ENCODE measurements at places on chromosomes 12 and 14.

GRCh38 chr12:53067993-53068770 lies 11.0 kb downstream of the SPRYD3 start:
- DNase-seq, result no peak

DNA sequence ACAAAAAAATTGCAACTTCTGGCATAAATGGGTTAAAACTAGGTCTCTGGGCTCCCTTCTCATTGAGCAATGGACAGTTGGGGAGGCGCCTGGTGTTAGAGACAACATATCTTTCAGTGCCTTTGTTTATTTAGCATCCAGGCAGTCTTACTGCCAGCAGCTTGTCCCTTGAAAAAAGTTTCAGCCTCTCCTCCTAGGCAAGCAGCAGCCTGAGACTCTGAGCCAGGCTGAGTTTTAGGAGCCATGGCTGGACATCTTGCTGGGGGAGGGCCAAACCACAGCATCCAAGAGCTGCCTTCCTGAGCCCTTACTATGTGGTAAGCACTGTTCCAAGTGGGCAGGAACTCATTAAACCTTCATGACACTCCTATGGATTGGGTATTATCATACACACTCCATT lies 10.1 kb upstream of the JDP2 start:
- no peak for DNase-seq

DNA sequence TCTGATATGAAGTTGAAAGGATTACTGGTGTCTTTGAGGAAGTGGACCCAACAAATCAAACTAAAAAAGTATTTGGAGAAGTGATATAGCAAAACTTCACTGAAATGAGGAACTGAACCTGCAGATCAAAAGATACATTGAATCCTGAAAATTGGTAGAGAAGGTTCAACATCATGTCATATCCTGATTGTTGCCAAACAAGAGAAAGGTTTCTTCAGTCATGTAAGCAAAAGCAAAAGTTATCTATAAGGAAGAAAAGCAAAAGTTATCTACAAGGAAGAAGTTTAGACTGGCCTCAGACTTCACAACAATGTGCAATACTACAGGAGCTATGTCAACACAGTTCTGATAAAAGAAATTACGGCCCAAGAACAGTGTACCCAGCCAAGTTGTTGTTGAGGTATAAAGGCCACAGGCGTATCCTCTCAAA lies 142.7 kb downstream of the RAD51B start:
- peak; percentile 75 for DNase-seq

- no peak for DNase-seq
Observed at GRCh38 chr12:68498736-68499135, 112.0 kb upstream of the RAP1B start.

DNA sequence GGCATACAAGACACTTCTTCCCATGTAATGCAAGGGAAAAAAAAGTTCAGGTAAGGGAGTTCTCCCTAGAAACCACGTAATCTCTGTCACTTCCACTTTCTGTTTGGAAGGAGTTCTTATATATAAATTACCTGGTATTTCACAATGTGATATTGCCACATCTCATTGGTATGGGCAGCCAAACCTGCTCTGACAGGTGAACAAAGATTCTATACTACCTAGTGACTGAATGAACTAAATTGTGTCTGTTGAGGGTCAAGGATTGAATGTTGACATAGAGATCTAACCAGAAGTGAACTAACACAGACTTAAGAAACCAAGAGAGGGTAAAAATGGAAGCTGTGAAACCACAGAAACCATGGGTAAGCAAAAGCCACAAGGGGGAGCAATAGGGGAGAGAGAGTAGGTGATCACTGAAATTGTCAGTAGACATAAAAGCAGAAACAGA lies 161.3 kb downstream of the RPL10L start:
- no peak for DNase-seq

DNA sequence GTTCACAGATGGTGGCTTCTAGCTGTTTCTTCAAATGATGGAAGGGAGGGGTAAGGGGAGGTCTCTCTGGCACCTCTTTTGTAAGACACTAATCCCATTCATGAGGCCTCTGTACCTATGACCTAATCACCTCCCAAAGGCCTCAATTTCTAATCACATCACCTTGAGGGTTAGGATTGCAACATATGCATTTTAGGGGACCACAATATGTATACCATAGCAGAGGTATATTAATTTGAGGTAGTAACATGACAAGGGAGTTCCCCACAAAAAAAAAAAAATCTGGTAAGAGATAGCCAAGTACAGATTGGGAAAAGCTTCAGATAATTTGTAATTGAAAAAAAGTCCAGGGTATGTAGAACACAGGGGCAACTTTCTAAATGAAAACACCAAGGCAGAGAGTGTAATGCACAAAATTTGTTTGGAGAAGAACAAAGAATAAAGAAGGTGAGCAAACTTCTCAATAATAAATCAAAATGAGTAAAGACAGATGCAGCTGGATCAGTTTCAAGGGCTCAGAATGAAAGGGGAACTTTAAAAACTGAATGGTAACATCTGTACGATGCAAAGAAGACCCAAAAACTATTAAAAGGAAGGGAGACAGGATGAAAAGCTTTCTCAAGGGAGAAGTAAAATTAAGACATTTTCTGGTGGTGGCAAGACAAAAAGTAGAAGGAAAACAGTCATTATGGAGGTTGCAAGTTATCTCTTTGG lies 125.5 kb upstream of the DCN start:
- no peak for DNase-seq

GRCh38 chr14:102947321-102948103 lies 25.0 kb downstream of the AMN start:
- no peak for DNase-seq

GRCh38 chr14:103867523-103867953 lies 20.2 kb upstream of the PPP1R13B start:
- DNase-seq, result no peak

DNA sequence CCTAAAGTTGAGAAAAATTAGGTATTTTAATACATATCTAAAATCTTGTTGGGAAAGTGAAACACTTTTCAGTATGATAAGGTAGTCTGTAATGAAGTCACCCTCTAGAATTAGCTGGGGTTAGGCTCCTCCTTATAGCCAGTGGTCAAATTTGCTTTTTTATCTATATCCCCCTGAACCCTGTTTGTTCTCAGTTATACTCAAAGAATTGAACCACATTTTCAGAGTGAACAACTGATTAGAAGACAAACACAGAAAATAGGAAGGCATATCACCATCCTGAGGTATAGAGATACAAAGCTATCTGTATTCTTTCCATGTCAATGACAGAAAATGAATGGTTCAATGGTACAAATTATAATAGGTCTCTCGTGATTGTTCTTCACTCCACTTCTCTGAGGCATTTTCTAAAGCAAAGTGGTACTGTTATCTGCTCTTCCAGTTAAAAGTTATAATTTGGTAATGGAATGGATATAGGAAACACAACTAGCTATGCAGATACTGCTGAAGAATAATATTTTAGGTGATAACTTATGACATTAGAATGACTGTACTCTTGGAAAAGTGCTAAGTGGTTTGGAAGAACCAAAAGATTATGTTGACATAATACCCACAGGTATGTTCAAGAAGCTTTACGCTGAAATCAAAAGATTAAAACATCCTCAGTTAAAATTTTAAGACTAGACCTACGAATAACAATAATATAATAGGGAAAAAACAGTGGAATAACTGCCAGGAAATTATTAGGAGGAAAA lies 27.6 kb downstream of the WASHC3 start:
- DNase-seq, result peak; percentile 23

- DNase-seq, result no peak
Observed at GRCh38 chr14:82403987-82404386, 870.3 kb upstream of the SEL1L start.

GRCh38 chr14:103354141-103354540 lies 20.1 kb downstream of the EIF5 start:
- no peak for DNase-seq

DNA sequence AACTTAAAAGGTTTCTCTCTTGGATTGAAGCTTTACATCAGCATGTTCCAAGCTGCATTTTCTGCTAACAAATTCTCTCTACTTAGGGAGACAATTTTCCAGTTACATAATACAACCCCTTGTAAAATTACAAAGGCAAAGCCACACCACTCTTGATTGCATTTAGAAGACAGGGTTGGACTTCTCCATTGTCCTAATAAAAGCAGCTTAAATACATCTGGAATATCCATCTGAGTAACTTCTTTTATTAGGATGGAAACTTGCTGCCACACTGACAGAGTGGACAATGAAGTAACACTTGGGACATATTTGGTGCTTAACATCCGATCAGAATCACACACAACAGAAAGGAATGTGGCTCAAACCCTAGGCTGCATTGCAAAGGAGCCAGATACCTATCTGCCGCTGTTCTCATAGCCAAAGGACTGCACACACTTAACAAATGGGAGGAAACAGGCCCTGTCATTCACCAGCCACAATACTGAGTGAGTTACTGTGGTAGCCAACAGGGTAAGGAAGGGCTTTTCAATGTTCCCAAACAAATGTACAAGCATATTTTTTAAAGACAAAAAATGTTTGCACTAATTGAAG lies 157.2 kb downstream of the PAX9 start:
- DNase-seq, result peak; percentile 25

DNA sequence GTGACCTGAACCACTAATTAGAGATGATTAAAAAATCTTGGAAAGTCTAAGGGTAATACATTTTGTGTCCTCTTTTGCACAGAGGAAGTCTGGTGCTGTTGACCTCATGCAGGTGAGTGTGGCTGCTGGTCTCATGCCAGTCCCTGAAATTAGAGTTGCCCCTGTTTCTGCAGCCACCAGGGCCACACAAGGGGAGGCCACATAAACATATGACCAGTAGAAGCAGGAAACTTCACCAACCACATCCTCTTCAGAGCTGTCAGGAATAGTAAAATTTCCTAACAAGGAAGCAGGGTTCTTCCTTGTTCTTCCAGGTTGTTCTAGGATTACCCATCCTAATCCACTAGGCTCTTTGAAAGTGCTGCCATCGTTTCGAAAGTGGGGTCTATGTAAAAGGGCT lies 28.3 kb downstream of the PSMA6 start:
- DNase-seq, result no peak

DNA sequence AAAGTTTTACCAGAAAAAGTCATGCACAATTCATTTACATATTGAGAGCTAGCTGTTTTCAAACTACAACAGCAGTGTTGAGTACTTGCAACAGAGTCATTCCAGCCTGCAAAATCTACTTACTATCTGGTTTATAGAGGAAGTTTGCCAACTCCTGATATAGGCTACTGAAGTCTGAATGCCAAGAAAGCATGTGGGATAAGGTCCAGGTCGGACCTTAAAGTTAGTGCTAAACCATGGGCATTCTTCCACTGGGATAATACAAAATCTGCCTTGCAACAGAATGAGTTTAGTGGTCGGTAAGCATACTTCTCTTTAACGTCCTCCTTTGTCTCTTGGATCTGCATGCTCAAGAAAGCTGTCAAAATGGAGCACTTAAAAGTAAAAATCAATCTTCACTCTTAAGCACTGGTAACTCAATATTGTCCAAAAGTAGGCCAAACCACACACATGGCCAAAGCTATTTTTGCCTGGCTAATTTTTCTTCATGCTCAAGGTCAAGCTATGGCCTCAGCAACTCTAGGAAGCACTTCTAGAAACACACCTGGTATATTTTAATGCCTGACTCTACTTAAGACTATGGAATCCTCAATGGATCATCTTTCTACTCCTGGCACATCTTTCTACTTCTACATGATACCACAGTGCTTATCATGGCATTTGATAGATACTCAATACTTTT lies 364.9 kb upstream of the KITLG start:
- no peak for DNase-seq

DNA sequence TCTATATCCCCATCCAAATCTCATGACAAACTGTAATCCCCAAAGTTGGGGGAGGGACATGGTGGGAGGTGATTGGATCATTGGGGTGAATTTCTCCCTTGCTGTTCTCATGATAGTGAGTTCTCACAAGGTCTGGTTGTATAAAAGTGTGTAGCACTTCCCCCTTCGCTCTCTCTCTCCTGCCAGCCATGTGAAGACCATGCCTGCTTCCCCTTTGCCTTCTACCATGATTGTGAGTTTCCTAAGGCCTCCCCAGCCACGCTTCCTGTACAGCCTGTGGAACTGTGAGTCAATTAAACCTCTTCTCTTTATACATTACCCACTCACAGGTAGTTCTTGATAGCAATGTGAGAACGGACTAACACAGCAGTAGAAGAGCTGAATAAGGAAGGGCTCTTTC lies 62.6 kb upstream of the VASH1 start:
- DNase-seq, result no peak

GRCh38 chr12:70853326-70853725 lies 67.2 kb downstream of the PTPRR start:
- DNase-seq, result peak; percentile 97

DNA sequence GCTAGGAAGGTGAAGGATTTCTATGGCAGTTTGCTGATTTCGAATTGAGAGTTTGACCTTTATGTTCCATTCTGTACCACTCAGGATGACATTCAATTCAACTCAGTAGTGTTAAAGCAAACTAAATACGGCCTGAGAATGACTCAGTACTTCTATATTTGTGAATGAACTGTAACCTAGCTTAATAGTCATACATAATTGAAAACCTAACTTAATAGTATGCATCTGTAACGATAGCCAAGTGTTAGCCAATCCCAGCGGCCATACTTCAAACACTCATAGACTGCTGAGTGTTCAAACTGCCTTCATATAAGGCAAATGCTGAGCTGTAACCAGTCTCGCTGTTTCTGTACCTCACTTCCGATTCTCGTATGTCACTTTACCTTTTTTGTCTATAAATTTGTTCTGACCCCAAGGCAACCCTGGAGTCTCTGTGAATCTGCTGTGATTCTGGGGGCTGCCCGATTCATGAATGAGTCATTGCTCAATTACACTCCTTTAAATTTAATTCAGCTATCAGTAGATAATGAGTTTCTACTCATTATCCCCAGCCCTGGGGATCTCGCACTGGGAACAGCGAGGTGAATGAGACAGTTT lies 98.5 kb upstream of the SLC24A4 start:
- DNase-seq, result peak; percentile 18

- DNase-seq, result no peak
Observed at GRCh38 chr12:131909081-131909751, 14.8 kb downstream of the ULK1 start.

GRCh38 chr14:77529213-77529612 lies 30.6 kb upstream of the ISM2 start:
- no peak for DNase-seq

DNA sequence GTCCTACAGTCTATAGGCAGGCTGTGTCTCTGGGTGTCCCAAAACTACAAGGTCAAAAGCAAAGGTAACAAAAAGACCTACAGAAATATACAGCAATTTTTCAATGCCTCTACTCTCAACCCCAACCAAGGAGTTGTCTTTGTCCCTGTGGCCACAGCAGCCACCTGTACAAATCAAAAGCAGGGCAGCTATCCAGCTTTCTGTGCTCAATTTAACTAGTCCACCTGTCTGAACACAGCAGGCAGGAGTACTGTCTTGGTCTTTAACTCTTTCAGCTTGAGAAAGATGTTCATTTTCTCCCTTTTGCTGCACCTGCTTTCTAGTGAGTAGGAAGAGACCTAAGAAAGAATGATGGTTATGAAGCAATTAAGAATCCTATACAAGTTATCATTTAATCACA lies 19.7 kb downstream of the GDF11 start:
- no peak for DNase-seq

DNA sequence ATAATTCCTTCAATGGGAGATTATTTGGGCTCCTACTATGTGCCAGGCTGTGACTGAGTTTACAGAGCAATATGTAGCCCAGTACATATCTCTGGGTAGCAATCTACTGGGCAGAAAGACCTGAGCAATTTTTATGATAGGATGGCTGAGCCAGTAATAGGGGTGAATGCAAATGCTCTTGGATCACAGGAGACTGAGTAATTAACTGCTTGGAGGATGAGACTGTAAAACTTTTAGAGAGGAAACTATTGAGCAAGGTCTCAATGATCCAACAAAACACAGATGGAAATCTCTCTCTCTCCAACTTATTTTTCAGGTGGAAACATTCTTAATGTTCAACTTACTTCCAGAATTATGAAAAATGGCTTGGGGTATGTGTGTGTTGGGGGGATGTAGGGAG lies 402.2 kb downstream of the AEBP2 start:
- DNase-seq, result peak; percentile 34
